ENCODE measurements at places on chromosomes 2 and 18.
A peak's percentile ranks its signal among the peaks of the same experiment; 100 is the strongest.

GRCh38 chr18:33404244-33404873, 36.2 kb downstream of the CCDC178 start:
- DNase-seq: no peak

GRCh38 chr2:207188626-207189419, 23.1 kb upstream of the KLF7 start:
- DNase-seq: no peak

- DNase-seq: no peak
Measured at GRCh38 chr2:72141032-72141645, 6.5 kb downstream of the CYP26B1 start.

DNA sequence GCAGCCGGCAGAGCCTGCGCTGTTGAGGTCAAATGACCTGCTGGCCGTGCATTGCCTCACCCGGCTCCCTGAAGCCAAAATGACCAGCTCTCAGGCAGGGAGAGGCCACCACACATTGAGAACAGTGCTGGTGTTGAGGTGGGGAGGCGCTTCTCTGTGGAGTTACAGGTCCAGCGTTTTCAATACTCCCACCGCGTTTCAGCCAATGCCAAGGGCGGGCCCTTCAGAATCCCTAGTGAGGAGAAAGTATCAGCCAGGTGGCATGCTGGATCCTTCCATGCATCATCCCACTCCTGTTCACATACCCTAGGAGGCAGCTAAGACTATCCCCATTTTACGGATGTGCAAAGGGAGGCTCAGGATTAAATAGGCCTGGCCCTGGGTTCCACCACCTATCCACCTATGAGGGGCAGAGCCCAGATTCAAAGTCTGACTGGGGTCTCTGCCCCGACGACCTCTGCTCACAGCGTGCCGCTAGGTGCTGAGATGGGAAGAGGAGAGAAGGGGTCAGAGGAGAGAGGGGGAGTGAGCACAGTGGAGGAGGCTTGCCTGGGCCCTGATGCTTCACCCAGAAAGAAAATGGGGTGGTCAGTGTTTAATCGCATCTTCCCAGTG, 137.6 kb upstream of the ID2 start:
- no peak for DNase-seq

GRCh38 chr18:73352546-73352945, 484.8 kb upstream of the NETO1 start:
- peak; percentile 34 for DNase-seq

GRCh38 chr2:230938098-230938497, 13.1 kb upstream of the GPR55 start:
- DNase-seq: no peak

DNA sequence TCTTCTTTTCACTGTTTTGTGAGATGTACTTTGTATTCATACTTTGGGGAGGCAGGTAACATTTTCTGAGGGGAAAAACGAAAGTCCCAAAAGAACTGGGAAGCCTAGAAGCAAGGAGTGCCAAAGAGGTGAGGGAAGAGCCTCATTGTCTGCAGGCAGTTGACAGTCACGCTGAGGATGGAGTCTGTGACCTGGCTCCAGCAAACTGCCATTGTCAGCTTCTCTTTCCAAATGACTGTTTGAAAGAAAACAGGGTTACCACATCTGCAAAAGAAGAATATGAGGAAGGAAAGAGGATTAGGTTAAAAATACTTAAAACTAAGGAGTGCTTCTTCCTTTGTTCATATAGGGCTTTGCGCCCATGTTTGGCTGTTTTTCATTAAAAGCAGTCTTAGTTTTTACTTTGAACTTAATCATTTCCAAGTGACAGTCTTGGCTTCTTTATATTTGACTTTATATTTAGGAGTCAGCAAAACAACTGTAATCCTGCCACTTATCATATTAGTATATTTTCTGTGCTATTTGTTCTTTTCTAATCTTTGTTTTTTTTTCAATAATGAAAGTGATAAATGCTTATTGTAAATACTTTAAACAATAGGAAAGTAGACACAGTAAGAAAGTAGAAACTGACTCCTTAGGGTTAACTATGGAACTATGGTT, 35.0 kb downstream of the CERS6 start:
- DNase-seq: no peak

DNA sequence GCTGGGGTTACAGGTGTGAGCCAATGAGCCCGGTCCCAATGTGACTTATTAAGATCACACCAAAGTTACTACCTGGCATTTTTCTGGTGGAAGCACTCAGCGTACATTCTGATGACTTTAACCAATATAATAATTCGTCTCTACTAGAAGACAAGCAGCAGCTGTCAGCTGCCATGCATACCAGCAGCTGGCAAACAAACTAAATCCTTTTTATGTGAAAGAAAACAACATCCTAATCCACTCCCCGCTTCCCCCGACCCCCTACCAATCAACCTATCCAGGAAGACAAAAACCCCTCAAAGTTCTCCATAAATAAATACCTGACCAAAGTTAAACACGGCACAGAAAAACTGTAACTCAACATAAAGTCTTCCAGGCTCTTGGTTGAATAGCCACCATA, 42.1 kb downstream of the GPR155 start:
- no peak for DNase-seq

GRCh38 chr2:26477911-26478253, at the start of gene OTOF:
Gene OTOF (minus strand): TSS chr2:26478124.
- no peak for DNase-seq

DNA sequence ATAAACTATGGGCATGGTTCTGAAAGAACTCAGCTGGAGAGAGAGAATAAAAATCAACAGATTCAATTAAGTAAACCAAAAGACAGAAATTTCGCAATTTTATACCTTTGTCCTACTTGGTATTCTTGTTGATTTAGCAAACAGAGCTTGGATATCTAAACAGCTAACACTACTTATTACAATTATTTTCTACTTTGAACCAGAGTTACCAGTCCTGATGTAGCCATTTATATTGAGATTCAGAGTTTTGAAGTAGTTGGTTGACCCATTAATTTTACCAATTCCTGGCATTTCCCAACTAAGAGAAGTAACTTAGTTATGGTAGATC, 48.9 kb downstream of the ASXL2 start:
- DNase-seq: no peak

DNA sequence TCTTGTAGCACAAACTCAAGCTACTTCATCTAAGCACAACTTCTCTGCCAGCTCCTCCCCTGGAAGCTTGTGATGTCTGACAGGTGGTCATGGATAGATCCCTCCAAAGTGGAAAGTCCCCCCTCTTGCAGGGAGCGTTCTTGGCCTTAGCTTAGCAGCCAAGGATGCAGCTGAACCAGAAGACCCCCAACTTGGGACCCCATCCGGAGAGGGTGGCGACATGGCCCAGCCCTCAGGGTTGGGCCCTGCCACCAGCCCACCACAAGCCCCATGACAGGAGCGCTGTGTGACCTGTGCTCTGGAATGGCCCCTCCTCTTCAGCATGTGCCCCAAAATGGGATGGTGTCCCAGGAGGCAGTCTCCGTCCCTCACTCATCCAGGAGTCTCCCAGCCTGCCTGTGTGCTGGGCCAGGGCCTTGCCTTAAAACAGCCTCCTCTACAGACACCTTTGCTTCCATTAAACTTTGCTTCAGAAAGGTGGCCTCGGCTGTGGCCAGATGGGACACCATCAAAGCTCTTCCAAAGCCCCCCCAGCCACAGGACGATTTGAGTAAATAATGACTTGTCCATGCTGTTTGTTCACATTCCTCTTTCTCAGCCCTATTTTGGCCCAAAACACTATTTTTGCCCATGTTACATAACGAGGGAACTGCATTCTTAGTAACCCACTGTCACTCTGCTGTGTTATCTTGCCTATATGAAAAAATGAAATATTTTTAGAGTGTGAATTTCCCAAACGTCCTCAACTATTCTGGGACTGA, 122.1 kb downstream of the RAB3GAP1 start:
- DNase-seq: no peak

DNA sequence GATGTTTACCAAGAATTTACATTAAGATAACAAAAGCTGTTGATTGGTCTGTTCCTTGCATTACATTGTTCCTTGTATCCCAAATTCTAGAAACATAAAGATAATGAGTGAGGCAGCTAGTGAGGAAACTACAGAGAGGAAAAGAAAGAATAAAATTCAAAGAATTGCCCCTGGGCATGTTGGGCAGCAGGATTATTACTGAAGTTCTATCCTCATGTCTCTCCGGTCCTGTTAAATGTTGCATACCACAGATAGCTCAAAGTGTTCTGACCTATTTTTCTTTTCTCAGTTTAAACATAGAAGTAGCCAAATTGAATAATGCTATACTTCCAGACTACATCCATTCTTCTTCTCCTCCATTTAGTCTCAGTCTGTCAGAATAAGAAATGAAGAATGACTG, 58.2 kb upstream of the DYNC1I2 start:
- no peak for DNase-seq
